Ammon's horn (tissue), 1 donor: ENCODE measurements at places on chromosomes 7 and 10.

DNA sequence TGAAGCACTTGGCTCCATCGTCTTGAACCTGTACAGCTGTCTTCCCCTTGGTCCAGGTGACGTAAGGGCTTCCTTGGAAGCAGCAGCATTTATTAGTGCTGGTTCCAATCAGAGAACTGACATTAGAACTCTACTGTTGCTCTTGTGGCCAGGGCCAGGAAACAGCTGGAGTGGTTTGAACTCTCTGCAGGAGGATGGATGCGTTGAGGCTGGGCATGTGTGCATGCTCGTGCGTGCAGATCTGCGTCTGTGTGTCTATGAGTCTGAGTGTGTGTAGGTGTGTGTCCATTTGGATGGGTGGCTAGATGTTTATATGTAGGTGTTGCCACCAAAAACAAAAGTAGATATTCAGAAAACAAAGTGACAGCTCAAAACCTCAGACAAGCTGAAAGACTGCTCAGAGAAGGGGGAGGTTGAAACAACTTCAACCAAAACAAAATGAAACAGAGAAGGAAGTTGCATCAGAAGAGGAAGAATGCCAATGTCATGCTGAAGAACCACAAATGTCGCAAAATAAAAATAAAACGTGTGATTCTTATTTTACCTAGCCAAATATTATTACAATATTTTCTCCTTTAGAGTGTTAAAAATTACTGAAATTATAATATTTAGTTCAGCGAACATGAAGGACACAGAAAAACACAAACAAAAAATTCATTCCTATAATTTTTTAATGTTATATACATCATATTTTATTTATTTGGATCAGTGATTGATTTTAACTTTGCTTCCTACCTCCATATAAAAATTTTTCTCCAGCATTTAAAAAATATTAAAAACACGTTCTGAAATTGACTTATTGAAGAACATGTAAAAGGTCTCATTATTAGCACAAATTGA is 96.1 kb upstream of the MKLN1 start:
- DNase-seq: peak; percentile 57

DNA sequence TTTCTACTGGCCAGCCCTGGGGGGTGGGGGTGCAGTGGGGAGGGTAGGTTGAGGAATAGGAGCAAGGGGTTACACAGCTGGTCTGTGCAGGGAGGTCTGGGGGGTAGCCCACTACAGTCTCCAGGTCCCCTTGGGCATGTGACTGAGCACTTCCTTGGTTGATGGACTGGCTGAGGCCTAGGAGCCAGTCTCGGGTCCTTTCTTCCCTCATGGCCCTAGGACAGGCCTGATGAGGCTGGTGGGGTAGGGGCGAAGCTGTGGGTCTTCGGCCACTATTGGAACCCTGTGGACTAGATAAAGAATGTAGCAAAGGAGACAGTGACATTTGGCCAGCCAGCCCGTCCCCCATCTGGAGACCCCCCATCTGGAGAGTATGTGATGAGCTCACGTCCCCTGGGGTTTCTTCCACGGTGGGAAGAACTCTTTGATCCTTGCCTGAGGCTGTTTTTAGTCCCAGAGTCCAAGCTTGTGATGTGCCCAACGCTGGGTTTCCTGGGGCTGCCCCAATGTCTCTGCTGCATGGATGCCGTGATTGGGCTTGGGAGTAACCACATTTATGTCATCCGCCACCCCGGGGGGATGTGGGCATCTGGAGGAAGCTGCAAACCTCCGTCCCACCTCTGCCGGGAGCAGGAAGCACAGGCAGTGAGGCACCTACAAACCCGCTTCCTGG is 20.7 kb downstream of the FAM241B start:
- no peak for DNase-seq

GRCh38 chr7:102279537-102280400 is 6.9 kb upstream of the SH2B2 start:
- peak; percentile 70 for DNase-seq

GRCh38 chr7:117756586-117757085 is 116.6 kb downstream of the CTTNBP2 start:
- no peak for DNase-seq

DNA sequence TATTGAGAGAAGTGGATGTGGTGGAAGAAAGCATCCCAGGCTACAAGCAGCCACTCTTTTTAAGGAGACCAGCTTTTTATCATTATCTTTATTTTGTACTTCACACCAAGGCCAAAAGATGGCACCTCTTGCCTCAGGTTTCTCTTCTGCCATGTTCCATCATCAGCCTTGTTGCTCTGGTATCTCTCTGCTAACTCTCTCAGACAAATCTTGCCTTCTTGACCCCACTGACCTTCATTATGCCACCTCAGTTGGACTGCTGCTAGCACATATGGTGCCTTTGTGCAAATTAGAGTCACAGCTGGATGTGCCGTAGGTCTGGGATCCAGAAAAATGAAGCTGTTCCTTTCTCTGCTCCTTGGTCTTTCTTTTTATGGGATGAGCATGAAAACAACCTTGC is 47.1 kb upstream of the DYNC1I1 start:
- peak; percentile 31 for DNase-seq

DNA sequence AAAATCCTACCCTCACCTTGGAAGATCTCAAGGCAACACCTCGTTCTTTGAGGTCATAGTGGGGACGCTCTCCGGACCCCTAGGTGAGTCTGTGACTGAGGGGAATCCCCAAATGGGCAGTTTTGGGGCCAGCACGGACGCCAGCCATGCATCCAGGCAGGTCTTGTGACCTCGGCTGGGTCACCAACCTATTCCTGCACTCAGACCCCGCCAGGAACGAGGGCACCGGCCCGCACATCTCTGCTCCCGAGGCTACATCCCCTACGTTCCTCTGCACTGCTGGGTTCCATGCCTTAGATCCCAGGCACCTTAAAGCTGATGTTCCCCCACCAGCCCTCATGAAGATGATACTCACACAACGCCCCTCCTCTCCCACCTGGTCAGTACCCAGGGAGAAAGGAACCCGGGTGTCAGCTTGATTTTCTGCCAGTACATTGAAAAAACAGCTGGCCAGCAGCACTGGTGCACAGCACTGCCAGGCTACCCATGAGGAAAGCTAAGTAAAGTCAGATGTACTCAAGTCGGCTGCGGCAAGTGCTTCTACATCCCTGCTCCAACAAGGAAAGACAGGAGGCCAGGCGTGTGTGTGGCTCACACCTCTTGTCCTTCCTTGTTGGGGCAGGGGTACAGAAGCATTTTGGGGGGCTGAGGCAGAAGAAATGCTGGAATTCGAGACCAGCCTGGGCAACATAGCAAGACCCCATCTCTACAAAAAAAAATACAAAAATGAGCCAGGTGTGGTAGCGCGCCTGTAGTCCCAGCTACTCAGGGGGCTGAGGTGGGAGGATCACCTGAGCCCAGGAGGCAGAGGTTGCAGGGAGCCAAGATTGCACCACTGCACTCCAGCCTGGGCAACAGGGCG is 48.1 kb downstream of the DIP2C start:
- no peak for DNase-seq

DNA sequence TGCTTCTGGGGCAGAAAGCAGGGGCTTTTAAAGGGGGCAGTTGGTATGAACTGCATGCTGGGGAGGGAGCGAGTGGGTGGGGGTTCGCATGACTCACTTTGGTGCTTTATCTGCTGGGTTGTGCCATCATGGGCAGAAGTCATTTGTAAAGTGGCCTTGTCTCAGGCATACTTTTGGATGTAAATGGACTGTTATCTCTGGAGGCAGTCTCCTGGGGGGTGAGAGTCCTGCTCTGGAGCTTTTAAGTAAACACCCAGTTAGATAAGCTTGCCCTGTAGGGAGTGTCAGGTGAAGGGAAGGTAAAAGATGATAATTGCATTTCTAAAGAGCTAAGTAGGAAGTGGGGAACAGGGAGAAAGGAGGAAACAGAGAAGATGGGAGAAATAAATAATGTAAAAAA is 1.6 kb upstream of the GSTO1 start:
- DNase-seq: no peak

DNA sequence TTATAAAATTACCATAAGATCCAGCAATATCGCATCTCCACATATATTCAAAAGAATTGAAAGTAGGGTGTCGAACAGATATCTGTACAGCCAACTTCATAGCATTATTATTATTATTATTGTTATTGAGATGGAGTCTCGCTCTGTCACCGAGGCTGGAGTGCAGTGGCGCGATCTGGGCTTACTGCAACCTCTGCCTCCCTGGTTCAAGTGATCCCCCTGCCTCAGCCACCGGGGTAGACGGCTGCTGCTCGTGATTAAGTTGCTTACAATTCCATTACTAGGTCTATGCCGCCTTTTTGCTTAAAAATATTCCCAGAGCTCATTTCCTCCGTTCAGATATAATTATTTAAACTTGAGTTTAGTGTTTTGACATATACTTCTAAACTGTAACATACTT is 19.8 kb upstream of the USP6NL start:
- no peak for DNase-seq

GRCh38 chr7:105454921-105455320 is 66.2 kb upstream of the SRPK2 start:
- no peak for DNase-seq

DNA sequence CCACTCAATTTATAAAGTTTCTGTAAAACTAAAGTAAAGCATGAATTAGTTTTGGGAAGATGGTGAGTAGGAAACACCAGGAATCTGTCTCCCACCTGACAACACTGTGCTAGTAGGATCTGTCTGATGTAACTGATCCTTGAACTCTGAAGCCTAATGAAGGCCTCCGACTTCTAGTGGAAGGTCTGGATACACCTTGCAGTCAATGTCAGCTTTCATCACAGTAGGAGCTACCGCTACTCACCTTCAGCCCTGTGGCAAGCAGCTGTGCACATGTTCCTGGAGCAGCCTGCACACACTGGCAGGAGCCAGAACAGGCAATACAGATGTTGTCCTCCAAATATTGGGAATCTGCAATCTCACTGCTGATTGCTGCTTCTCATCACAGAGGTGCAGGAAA is 471.4 kb downstream of the PTPRN2 start:
- no peak for DNase-seq
